Lung (tissue), 17 donors: ENCODE measurements at places on chromosomes 2 and 18. TPM values are rescaled to one million over a fixed set of nuclear protein-coding genes. Genes with fewer than 3 reads are reported as not detected.

The RAB27B gene
- polyA plus RNA-seq, result 6.7 TPM

The CXCR4 gene
- polyA plus RNA-seq, result 214 TPM

DNA sequence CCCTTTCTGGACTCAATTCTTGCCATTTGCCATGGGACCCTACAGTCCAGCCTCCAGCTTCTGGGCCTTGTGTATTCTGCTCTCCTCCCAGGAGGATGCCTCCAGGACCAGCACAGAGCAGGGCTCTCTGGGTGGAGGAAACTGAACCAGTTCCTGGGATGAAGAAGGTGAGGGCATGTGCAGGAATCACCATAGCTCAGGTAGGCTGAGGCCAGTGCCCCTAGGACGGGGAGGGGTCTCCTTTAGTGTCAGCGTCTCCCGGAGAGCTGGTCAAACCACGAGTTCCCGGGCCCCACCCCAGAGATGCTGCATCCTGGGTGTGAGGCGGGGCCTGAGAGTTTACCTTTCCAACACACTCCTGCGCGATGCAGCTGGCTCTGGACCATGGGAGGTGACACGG is 5.8 kb upstream of the PRELID3A start:
- no peak for DNase-seq

The GPR39 gene
- 9.8 TPM for polyA plus RNA-seq
